Neural crest cell (in vitro differentiated cells): ENCODE measurements at places on chromosomes 6 and 20.

DNA sequence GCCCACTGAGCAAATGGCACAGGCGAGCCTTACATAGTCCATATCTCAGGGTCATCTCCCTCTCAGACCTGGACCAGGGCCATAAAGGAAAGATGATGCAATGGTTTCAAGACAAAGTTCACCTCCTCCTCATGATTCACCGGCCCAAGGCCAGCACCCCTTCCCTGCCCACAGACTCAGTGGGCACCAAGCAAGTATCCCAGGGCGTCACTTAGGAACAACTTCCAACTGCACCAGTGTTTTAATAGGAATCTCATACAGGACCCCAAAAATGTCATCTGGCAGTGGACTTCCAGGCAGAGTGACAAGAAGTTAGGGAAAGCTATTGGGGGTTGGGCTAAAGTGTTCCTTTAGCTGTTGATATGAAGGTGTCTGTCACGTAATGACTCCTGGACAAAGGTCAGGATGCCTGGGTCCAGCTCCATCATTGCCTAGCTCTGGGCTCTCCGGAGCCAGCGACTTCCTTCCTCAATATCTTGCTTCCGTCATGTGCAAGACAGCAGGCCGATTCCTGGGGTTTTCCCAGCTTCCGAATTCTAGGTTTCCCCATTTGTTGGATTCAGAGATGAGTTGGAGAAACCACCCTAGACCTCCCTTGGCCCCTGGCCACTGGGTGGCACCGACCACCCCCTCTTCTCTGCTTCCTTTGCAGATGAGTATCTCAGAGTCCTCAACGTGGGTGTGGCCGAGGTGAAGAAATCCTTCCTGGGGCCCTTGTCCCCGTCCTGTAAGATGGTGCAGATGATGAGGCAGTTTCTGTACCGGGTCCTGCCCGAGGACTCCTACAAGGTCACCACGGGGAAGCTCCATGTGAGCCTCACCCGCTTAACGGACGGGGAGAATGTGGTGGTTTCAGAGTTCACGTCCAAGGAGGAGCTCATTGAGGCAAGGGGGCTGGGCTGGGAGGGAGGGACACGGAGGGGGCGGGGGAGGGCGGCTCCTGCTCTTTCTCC is 21.1 kb downstream of the PNPLA1 start:
- H3K27ac ChIP-seq, result no peak overlapping the region
- DNase-seq, result no peak
- H3K36me3 ChIP-seq, result no peaks in the 10 kb centered on the region
- H3K4me3 ChIP-seq, result no peak overlapping the region
- peaks cover under 1% of the 10 kb centered on the region for H3K4me1 ChIP-seq

DNA sequence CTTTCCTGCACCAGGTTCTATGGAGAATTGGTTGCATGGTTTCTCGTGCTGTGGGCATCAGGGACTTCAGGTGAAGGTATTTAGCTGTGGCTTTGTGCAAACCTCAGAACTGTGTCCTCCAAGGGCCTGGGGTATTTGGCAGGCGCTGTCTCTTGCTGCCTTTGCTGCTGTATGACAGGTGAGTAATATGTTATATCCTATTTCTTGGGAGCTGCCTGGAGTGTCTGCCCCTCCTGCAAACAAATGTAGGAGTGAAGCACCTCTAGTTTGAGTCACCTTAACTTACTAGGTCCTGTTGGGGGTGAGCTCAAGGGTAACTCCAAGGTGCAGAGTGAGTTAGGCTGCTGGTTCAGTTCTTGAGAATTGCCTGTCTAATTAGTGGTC is 177.7 kb upstream of the RNF24 start:
- H3K4me1 ChIP-seq, result peaks cover 13% of the 10 kb centered on the region
- no peaks in the 10 kb centered on the region for H3K27me3 ChIP-seq
- H3K27ac ChIP-seq, result no peak overlapping the region
- no peak overlapping the region for H3K4me3 ChIP-seq

- no peaks in the 10 kb centered on the region for H3K27me3 ChIP-seq
- H3K4me3 ChIP-seq, result no peak overlapping the region
- no peaks in the 10 kb centered on the region for H3K4me1 ChIP-seq
- H3K36me3 ChIP-seq, result no peaks in the 10 kb centered on the region
- no peak for DNase-seq
These were observed 37.2 kb upstream of the PLCB1 start for GRCh38 chr20:8094850-8095249.

DNA sequence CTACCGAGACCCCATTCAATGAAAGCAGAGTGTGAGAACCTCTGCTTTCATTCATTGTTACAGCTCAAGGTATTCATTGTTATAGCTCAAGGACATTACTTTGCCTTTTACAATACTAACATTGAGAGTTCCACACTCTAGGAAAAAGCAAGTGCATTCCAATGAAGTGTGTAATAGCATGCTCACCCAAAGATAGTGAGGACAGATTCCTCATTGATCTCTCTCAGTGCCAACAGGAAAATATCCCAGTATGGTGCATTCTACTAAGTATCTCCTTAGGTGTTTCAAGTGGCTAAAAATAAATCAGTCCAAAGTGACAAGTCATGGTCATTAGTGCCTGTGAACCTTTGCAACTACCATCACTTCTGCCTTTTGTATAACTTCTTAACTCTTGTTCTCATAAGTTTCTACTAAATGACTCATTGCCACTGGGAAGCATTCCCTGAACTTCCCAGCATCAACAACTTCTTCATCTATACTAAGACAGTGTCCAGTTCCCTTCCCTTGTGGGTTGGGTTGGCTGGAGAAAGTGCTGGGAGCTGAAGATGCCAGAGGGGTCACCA is 140.7 kb upstream of the STXBP5 start:
- H3K4me3 ChIP-seq, result no peak overlapping the region
- H3K27ac ChIP-seq, result no peak overlapping the region
- no peak for DNase-seq
- H3K36me3 ChIP-seq, result no peaks in the 10 kb centered on the region
- H3K27me3 ChIP-seq, result no peaks in the 10 kb centered on the region

DNA sequence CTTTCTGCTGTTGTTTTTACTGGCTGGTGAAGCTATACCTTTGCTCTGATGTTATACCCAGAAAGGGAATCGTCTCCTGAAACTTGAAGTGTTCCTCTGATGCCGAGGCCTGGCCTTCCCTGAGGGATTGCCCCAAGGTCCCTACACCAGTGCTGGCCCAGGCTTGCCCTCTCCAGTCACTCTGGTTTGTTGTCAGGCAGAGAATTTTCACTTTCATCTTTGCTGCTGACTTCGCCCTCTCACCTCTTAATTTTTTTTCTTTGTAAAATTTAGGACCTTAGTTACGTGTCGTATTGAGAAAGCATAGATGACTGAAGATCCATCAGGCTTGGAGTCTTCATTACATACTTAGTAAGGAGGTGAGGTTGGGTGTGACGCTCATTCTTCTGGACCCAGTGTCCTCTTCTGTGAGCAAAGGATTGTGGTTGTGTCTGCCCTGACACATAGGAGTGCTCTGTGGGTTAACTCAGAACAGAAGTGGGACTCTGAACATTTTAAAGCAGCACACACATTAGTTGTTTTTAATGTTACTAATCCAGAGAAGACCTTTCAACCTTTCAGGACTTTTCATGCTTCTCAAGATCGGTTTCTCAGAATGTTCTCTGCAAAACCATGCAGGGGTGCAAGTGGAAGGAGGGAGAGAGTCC is 45.4 kb downstream of the TULP4 start:
- H3K4me3 ChIP-seq, result no peak overlapping the region
- H3K27ac ChIP-seq, result no peak overlapping the region
- peaks cover 13% of the 10 kb centered on the region for H3K4me1 ChIP-seq
- DNase-seq, result no peak
- peaks cover 8% of the 10 kb centered on the region for H3K36me3 ChIP-seq

- no peaks in the 10 kb centered on the region for H3K4me1 ChIP-seq
- H3K27me3 ChIP-seq, result peaks cover 10% of the 10 kb centered on the region
- no peak overlapping the region for H3K27ac ChIP-seq
These were observed 8.9 kb downstream of the GLP1R start for GRCh38 chr6:39057251-39058155.

DNA sequence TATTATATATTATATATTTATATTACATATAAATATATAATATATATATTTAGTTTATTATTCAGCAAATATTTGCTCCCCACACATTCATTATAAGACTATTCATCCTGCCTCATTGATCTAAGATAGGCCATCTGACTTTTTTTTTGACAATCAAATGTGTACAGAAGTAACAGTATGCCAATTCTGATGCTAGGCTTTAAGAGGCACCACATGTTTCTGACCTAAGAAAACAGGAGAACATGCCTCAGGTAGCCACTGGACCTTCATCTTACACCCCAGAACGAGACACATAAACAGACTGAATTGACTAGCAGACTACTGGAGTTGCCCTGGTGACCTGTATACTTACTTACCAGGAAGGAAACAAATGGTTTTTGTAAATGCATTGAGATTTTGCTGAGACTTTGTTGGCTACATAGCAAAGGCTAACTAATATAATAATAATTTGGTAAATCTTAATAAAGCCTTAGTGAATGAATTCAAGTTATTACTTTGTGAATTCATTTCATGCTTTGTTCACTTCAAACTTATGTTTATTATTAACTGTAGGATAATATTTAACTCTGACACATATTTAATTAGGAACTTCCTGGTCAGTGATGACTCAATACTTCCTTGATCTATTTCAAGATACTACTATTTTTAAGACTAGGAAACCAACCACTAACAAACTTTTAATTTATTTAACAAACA is 13.4 kb upstream of the MYO6 start:
- H3K4me3 ChIP-seq, result no peak overlapping the region
- H3K27ac ChIP-seq, result no peak overlapping the region
- no peak for DNase-seq
- H3K4me1 ChIP-seq, result peaks cover 4% of the 10 kb centered on the region

DNA sequence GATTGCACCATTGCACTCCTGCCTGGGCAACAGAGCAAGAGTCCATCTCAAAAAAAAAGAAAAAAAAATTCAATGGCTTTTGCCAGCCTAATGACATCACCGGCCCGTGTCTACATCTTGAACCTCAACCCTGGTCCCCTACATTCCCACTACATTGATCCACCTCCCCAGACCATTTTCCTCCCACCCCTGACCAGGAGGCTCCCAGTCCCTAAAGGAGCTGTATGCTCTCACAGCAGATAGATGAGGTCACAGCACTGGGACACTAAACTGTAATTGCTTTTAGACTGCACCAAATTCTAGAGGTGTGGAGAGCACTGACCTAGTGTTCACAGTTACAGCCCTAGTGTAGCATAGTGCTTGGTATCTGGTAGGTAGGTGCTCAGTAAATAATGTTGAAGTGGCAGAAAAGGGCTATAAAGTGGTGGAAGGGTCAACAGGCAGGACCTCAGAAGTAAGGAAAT is 10.7 kb downstream of the TGIF2 start:
- peaks cover 8% of the 10 kb centered on the region for H3K36me3 ChIP-seq
- no peak for DNase-seq
- no peak overlapping the region for H3K4me3 ChIP-seq
- H3K27ac ChIP-seq, result no peak overlapping the region

- H3K4me3 ChIP-seq, result no peak overlapping the region
- peaks cover 5% of the 10 kb centered on the region for H3K4me1 ChIP-seq
- H3K27ac ChIP-seq, result no peak overlapping the region
- H3K27me3 ChIP-seq, result no peaks in the 10 kb centered on the region
- DNase-seq, result no peak
These were observed 13.9 kb upstream of the IPCEF1 start for GRCh38 chr6:154370545-154370944.
